ENCODE measurements at places on chromosomes 16 and 17.

GRCh38 chr17:21530841-21531240, 154.7 kb downstream of the KCNJ12 start:
- DNase-seq, result no peak

DNA sequence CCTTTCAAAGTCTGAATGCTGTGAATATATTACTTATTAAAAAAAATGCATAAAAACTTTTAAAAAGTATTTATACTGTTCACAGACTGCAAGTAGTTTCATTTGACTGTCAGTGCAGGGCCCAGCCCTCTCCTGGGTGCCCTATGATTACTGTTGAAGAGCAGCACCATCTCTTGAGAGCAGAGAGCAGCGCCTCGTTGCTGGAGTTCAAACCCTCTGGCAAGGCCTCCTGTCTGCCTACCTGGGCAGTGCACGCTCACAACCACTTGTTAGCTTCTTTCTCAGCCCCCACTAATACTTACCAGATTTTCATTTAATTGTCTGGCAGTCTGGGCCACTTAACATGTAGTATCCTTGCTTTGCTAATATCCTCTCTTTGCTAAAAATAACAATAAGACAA, 233.4 kb downstream of the PHKB start:
- no peak for DNase-seq

- DNase-seq, result no peak
Measured at GRCh38 chr17:8892338-8892690, 24.8 kb upstream of the PIK3R6 start.

DNA sequence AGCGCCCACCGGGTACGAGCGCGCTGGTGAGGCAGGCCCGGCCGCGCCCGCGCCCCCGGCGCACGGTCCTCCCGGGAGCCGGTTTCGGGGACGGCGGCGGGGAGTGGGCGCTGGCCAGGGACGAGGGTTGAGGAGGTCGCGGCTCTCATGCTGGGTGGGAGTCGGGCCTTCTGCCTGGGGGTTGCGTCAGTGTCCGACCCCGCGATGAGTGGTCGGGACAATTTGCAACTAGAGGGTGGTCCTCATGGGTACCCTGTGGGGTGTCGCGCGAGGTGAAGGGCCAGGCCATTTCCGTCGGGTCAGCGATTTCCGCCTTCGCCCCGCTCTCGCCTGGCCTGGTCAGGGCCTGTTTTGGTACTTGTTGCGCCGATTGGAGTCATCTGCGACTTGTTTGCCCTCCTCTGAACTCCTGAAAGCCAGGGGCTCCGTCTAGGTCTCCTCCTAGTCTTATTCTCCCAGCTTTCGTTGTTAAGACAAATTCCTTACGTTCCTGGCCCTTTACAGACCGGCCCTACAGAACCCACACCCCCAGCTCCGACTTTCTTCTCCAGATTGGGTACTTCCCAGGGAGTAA, 14.9 kb downstream of the NAA60 start:
- DNase-seq, result no peak

GRCh38 chr17:12256380-12256995, 235.8 kb downstream of the MAP2K4 start:
- no peak for DNase-seq

- DNase-seq, result no peak
Measured at GRCh38 chr17:3959295-3959899, 4.8 kb downstream of the ATP2A3 start.

DNA sequence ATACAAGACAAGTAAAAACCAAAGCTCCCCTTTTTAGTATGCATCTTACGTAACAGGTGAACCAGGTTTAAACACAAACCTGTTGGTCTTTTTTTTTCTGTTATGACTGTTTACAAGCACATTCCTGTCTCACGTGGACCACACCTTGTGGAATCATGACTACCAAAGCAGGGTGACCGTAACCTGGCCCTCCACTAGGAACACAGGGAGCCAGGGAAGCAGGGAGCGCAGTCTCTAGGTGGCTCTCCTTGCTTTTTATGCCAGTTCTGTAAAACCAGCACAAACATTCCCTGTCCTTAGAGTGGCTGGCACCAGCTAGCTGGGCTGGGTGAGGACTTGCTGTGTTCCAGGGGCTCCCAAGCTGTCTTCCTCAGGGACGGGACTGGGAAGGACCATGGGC, 44.1 kb downstream of the DDX19A start:
- no peak for DNase-seq

- no peak for DNase-seq
Measured at GRCh38 chr16:2592786-2593185, 55.0 kb downstream of the PDPK1 start.

DNA sequence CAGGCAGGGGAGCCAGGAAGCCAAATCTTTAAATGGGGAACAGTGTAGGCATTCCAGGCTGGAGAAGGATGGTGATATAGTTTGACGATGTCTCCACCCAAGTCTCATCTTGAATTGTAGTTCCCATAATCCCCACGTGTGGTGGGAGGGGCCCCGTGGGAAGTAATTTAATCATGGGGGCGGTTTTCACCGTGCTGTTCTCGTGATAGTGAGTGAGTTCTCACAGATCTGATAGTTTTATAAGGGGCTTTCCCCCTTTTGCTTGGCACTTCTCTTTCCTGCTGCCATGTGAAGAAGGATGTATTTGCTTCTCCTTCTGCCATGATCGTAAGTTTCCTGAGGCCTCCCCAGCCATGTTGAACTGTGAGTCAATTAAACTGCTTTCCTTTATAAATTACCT, 28.8 kb downstream of the GINS3 start:
- no peak for DNase-seq

DNA sequence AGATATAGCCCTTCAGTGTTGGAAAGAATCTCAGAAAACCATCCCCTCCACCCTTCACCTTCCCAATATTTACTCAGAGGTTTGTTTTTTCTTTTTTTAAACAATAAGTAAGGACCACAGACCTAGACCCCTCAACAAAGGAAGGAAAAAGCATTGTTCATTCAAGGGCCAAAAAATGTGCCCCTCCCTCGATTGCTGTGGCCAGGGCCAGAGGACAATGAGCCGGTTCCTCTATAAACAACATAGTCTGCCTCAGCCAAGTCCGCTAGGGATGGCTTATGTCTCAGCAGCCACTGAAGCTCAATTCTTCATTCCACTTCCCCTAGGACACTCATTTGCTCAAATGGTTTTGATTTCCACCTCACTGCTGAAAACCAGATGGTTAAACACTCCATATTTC, 24.0 kb downstream of the TRIM16 start:
- no peak for DNase-seq

DNA sequence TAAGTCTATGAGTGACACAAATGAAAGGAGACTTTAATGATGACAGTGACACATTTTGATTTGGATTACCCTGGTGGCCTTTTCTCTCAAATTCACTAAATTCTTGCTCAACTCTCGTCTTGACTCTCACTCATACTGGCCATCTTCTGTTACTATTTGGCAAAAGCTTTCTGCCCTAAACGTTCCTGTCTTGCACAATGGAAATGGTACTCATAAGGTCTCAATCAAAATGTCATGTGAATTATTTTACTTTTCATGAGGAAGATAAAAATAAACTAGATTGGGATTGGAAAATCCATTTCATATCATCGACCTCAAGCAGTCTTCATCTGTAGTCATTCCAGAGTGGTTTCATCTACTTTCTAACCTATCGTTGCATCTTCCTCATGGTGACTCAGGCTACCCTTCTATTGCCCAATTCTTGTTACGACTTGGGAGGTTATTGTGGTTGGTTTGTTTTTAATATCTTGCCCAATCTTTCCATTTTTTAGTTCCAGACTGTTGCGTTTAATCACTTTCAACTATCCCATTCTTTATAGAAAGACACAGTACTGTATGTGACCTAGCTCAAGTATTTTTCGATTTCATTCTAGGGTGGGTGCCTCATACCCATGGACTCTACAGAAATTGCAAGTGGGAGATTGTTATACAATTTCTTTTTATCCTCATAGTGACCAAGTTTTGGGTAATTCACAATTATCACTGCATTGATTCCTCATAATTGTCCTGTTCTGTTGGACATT, 317.2 kb upstream of the KCNJ16 start:
- no peak for DNase-seq

- no peak for DNase-seq
Measured at GRCh38 chr16:24490866-24491265, 48.5 kb upstream of the RBBP6 start.

GRCh38 chr17:78257810-78258322, 26.4 kb downstream of the TMEM235 start:
- no peak for DNase-seq

DNA sequence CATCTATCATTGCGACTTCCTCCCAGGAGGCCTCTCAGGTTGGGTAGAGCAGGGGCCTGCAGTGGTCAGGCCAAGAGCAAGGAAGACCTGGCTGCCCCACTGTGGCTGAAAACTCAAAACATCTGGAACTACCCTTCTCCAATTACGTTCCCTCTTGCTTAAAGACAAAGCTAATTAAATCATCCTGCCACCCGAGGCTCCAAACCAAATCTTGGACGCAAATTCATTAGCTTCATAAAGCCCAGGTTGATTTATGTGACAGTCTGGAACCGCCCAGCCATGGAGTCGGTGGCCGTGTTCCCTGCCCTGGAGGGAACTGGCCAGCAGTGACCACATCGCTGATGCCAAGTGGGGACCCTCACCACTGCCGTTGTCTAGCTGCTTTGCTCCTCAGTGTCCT, 21.4 kb downstream of the GRIN2C start:
- DNase-seq, result no peak

GRCh38 chr16:81671738-81672597, 107.1 kb upstream of the PLCG2 start:
- no peak for DNase-seq

DNA sequence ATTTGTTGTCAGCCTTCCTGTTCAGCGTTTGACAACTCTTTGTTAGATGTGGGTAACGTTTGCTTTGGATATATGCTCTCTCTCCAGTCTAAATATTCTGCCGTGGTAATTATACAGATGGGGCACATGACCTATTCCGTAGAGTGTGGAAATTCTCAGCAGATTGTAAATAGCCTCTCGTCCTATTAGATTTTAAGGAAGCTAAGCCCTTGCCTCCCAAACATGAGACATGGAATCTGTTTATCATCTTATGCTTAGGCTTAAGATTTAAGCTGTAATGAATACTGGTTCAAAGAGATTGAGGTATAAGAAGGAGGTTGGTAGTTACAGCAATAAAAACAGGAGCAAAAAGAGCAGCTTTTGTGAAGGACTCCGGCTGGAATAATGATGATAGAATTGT, 87.4 kb downstream of the RBFOX1 start:
- no peak for DNase-seq

GRCh38 chr16:2734844-2735515, 15.0 kb upstream of the PRSS27 start:
- DNase-seq, result no peak

DNA sequence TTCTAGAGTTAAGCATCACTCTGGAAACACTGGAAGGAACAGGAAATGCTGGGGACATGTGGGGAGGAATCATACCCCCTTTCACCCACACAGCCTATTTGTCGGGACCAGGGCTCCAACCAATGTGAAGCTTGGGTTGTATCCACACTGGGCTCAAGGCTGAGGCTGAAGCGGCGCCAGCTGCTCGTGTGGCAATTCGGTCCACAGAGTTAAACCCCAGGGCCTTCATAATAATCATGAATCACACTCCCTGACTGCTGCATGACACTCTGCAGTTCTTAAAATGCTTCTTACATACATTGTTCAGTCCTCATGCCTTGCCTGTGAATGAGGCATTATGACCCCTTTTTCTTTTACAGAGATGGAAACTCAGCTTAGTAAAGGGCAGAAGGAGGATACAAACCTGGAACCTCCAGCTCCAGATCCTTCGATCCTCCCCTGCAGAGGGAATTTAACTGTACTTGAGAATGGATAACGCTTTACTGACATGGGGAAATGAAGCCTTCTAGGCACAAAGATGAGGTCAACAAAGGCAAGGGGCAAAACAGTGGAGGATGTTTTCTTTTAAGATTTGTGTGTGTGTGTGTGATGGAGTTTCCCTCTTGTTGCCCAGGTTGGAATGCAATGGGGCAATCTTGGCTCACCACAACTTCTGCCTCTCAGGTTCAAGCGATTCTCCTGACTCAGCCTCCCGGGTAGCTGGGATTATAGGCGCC, 72.7 kb downstream of the SOX9 start:
- no peak for DNase-seq

DNA sequence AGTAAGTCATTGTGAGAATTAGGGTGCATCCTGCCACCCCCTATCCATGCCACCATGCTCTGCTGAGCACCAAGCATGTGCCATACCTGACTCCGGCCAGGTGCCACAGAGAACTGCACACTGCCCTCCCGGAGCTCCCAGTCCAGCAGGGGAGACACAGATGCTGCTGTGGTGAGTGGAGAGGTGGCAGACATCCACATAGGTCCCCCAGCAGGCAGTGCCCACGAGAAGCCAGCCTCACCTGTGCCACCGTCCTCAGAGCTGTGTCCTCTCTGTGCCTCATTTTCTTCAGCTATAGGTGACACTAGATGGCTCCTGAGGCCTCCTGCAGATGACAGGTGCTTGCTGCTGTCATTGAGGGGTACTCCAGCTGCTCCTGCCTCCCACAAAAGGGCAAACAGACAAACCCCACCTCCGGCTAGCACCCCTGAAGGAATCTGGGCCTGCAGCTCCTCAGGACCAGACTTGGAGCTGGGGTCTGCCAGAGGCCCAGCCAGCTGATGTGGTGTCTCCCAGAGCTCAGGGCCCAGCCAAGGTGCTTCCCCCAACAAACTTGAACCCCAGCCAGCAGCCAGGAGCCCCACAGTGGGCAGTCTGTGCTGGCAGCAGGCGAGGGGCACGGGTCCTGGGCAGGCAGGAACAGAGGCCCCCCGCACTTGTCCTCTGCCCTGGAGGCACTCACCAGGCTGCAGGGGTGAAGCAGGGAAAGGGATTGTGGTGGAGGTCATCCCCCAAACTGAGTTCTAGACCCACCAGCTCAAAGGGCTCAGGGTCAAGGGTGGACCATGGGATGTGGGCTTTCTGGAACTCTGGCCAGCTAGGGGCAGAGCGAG, 17.1 kb downstream of the FOXJ1 start:
- DNase-seq, result no peak

- no peak for DNase-seq
Measured at GRCh38 chr17:34207572-34207971, 47.5 kb upstream of the CCL2 start.

DNA sequence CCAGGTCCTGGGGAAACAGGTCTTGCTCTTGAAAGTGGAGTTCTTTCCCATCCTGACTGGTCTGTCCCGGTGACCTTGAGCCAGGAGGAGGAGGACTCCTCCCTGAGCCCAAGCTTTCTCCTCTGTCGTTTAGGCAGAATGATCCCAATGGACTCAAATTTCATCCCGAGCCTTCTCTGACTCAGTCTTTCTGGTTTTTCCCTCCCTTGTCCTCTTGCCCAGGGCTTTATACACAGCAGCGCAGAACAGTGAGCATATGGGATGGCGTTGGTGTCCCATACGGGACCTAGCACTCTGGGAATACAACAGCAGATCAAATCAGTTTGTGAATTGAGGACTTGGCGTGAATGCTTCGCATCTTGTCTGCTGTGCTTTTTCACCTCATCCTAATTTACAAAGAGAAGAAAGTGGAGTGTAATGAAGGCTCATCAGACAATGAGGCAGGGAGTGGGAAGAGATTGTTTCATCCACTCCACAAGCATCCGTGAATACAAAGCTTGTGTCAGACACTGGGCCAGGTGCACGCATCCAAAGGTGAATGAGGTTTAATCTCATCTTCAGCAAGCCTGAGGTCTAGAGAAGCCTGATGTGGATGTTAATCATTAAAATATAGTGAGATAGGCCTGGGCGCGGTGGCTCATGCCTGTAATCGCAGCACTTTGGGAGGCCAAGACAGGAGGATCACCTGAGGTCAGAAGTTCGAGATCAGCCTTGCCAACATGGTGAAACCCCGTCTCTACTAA, 1.1 kb upstream of the XYLT1 start:
- no peak for DNase-seq

- DNase-seq, result no peak
Measured at GRCh38 chr16:17827313-17827712, 356.6 kb upstream of the XYLT1 start.

- DNase-seq, result no peak
Measured at GRCh38 chr17:18014006-18014405, 25.0 kb downstream of the ATPAF2 start.
